GM23248 (cell line): ENCODE measurements at places on chromosomes 11 and 22.
A peak's percentile ranks its signal among the peaks of the same experiment; 100 is the strongest.

DNA sequence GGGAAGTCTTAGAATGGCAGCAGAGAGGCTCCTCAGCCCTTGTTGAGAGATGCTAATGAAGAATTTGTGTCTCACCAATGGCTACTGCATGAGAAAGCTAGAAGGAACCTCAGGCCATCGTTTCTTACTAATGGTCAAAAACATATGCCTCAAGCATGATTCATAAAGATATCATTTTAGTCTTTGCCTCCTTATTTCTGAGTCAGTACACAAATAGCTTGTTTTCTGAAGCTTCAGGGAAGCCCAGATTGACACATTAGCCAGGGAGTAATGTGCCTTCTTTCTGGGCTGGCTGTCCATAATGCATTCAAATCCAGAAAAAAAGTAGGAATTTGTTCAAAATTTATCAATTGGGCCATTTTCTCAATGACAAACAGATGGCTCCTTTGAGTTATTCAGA lies 169.4 kb upstream of the ZBED5 start:
- peak; percentile 94 for DNase-seq

DNA sequence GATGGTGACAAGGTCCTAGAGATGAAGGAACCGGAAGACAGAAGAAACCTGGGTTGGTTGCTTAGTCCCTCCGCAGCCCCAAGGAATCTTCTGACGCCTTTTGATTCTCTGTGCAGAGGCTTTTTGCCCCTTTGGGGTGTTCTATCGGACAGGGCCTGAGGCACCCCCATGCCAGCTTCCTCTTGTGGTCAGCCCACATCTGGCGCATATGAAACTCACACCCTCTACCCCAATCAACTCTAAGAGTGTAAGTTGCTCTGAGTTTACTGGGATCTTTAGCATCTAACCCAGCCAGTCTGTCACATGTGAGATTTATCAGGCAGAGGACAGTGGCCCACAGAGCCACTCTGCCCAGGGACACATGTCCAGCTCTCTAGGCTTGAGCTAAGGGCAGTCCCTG lies 17.4 kb downstream of the RASD2 start:
- DNase-seq: no peak

- DNase-seq: peak; percentile 94
These were observed 591 bp downstream of the CAPRIN1 start for GRCh38 chr11:34052036-34052607.

GRCh38 chr11:129720156-129720555 lies 95.5 kb upstream of the TMEM45B start:
- DNase-seq: no peak

DNA sequence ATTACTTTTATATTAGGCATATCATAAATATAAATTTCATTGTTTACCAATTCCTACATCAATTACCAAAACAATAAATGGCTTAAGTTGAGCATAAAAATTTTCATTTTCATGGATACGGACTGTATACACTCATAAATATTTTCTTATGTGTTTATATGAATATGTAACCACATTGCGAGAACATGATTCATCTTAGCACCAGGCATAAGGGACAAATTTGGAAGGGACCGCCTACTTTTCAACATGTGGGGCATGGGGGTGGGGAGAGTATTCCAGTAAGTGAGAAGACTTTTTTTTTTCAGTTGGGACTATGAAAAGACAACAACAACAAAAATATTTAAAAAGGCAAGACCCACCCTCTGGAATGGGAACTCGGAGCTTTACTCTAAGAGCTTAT lies 296.1 kb downstream of the RAB38 start:
- DNase-seq: peak; percentile 66

DNA sequence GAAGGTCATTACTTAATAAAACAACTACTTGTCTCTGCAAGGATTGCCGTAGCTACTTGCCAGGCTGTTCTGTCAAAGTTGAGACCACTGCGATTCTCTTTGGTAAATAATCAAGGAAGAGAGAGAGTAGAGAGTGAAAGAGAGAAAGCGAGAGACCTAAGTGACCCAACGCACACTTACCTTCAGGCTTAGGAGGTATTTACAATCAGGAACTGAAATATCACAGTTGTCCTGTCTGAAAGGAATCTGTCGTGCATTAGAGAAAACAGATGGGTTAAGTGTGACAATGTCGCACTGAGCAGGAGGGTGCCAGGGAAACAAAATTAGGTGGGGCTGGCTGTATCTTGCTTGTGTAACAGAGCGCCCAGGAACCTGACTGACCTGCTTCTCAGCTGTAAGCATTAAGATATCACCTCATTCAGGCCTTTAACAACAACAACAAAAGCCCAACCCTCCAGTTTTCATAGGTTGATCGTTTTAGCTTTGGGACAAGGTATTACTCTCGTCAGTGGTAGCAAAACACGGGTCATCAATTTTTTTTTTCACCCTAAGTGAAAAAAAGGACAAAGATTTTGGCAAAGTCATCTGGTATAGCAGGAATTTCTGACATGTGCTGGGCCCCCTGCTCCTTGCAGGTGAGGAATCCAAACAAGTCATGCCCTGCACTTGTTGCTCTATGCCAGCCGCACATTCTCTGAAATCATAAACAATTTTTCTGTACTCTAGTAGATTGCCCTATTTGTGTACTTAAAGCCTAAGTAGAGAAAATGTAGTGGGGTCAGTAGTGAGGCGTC lies at the start of gene MUC15:
Gene MUC15 (minus strand): TSS at position 403 of the 794 bp plus-strand sequence. CDS start 5,169 bp downstream, outside the sequence.
- DNase-seq: no peak

DNA sequence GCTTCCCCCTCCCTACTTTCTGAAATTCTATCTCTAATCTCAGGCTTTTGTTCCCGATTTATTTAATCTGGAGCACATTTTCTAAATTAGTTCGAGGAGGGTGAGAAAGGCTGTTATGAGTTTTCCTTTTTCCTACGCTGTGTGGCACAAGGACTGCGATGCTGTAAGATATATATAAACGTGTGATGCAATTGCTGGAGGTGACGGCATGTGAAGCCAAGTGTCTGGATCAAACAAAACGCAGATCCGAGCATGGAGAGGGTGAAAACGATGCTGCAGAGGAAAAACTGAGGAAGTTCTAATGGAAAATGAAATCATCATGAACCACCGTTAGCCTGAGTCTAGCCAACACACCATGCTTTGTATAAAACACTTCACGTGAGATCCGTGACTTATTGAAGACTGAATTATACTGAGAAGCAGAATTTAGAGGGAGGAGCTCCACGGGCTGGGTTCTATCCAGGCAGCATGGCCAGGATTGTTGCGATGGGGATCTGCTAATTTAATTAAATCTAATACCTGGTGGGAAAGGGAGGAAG lies 4.4 kb downstream of the PKNOX2 start:
- no peak for DNase-seq

DNA sequence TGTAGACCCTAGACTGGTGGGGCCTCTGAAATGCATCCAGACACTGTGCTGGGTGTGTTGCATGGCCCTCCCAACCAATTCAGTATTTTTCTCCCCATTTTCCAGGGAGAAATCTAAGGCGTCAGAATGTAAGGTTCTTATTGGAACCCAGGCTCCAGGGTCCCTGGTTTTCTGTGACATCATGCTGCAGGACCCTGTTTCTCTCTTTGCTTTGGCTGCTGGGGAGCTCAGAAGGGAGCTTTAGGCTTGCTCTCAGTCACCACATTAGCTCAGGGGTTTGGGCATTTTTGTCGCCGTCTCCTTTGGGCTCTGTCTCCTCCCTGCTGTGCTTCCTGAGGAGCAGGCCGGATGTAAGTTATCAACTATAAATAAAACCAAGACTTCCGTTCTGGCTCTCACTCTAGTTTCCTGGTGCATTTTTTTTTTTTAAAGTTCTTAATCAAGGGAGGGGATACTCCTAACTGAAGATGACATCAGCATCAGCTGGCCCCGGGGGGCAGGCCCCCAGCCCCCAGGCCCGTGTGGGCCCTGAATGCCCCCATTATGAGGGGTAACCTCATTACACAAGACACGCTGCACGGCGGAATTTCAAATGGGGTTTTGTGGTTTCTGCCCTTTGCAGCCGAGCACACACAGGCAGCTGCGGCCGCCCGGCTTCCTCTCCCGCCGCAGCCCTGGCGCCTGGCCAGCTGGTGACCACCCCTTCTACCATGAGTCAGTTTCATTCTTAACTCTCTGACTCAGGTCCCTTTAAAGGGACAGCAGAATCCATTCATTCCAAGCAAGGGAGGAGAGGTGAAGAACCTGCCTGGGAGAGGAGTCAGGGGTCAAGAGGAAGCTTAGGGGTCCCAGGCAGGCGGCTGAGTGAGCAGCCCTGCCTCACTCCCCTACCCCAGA lies 3.2 kb downstream of the MYEOV start:
- DNase-seq: peak; percentile 98

DNA sequence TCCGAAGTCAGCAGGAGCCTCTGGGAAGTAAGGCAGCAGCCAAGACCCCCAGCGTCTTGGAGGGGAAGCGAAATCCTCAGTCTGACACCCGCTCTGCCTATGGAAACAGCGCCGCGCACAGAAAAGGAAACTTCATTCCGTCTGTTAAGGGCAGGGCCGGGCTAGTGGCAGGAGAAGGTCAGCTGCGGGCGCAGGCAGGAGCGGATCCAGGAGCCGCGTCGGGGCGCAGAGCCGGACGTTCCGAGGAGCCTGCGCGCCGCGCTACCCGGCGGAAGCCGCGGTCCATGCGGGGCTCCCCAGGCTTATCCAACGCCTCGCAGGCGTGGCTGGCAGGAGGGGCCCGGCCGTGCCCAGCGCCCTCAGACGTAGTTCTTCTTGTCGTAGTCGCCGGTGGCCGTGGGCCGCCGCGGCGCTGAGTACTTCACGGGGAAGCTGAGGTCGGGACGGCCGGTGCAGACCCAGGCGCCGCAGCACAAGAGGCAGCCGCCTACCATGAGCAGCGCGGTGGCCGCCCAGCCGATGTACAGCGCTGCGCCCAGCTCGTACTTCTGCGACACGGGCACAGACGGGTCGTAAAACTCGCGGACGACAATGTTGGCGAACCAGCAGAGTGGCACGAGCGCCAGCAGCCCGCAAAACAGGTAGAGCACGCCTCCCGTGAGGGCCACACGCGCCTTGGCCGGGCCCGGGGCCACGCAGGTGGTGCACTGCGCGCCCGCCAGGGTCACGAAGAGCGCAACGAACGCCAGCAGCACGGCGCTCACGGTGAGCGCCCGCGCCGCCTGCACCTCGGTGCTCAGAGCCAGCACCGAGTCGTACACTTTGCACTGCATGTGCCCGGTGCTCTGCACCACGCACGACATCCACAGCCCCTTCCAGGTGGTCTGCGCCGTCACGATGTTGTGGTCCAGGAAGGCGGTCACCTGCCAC lies 705 bp downstream of the CLDN5 start:
- DNase-seq: peak; percentile 44

GRCh38 chr11:12556788-12557384 lies 117.3 kb upstream of the TEAD1 start:
- DNase-seq: peak; percentile 94

DNA sequence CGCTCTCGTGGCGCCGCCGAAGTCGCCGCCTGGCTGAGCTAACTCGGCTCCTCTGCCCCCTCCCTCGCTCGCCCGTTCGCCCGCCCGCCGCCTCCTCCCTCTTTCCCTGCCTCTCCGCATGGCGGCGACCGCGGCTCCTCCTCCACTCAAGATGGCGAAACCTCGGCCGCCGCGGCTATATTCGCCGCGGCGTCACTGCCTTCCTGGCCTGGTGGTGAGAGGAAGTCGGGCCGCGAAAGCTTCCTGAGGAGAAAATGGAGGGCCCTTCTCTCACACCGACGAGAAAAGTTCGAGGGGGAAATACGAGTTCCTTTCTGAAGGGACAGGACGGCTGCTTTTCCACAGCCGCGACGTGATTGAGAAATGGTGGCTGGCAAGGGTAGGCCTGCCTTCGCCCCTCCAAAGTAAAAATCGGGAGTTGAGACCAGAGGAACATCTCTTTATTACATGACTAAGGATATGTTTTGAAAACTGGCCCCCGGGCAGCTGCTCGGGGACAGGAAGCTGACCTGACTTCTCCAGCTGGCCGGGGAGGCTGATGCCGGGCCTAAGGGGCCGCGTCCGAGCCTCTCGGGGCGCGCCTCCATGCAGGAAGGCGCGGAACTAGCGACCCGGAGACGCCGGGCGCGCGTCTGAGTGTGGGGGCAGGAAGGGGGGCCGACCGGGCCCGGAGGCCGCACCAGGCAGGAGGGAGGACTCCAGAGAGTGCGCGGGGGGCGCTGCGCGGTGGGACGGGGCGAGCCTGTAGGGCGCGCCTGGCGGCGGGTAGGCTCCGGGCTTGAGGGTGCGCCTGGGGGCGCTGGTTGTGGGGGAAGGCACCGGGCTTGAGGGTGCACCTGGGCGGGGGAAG lies at the start of gene DDX6:
Gene DDX6 (minus strand): TSS at position 54 of the 850 bp plus-strand sequence. CDS start 4,913 bp downstream, outside the sequence.
- peak; percentile 96 for DNase-seq

DNA sequence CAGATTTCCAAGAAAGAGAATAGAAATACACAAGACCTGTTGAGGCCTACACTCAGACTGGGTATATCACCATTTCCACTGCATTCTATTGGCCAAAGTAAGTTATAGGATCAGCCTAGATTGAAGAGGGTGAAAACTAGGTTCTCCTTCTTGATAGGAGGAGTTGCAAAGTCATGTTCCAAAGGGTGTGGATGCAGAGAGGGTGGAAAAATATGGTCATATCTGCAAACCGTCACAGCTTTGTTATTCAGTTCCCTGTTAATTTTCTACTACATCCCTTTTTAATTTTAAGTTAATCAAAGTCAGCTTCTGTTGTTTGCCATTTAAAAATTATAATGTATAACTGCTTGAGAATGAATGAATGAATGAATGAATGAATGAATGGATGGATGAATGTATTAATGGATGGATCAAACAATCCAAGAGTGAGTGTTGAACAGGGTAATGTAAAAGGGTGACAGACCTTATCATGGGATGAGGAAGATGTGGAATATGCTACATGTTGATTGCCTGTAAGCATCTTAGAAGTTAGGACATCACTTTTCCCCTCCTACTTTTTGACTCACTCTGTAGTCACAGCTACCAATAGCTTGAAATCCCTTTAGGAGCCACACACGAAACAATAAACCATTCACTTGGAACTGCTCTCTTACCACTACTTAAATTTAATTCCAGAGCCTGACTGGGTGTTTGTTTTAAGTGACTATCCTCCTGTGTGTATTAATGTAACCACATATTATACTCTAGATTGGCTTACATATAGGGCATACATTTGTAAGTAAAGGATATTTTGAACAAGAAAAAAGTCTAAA lies 121.5 kb downstream of the CCDC34 start:
- DNase-seq: peak; percentile 94

DNA sequence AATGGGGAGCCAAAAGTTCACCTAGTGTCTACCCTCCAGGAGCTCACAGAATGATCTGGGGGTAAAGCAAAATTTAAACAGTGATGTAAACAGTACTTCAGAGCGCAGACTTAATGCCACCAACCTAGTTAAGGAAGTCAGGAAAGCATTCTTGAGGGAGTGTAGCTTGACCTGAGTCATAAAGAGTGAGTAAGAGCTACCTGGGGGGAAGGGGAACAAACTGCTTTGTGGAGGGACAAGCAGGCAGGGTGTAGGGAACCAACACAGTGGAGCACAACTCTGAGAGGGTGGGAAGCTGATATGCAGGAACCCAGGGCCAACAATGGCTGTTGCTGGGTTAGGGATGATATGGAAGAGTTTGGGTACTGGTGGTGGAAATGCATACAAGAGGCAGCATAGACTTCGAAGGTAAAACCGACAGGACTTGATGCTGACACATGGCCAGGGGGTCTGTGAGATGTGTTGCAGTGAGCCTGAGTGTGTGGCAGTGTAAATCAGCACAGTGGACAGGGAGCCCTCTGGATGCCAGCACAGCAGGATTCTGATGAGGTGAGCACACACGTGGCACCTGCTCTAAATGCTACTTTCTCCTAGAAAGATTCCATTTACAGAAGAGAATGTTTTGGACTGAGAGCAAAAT lies 58.3 kb upstream of the CYP2D6 start:
- DNase-seq: peak; percentile 60
